ENCODE measurements at places on chromosomes 6 and 20. TPM values are rescaled to one million over a fixed set of nuclear protein-coding genes. Genes with fewer than 3 reads are reported as not detected.
A peak's percentile ranks its signal among the peaks of the same experiment; 100 is the strongest.

The CAP2 gene
- polyA plus RNA-seq = not detected

The EYA2 gene
- polyA plus RNA-seq = not detected

The HFE gene
- polyA plus RNA-seq = 1.3 TPM

The KIZ gene
- polyA plus RNA-seq = 7.7 TPM

GRCh38 chr20:25259358-25259757, 11.5 kb downstream of the PYGB start:
- DNase-seq = no peak
- no peak overlapping the region for H3K27ac ChIP-seq
- H3K4me3 ChIP-seq = no peak overlapping the region
- H3K27me3 ChIP-seq = no peaks in the 10 kb centered on the region
- H3K4me1 ChIP-seq = peaks cover 4% of the 10 kb centered on the region
- peaks cover 2% of the 10 kb centered on the region for H3K36me3 ChIP-seq

DNA sequence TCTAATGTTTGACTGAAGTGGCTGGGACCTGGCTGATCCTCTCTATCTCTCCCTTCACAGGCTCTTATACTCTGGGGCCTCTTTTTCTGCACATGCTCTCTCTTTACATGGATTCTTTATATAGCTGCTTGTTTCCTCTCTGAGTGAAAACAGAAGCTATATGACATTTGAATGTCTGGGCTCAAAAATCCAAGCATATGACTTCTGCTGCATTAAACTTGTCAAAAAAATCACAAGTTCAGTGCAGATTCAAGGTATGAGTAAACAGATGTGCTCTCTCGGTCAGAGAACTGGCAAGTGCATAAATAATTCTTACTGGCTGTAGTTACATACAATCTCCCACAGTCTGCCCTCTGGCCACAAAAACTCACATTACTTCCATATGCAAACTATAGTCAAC, 96.6 kb downstream of the LCA5 start:
- no peak overlapping the region for H3K27ac ChIP-seq
- no peaks in the 10 kb centered on the region for H3K4me1 ChIP-seq
- no peak overlapping the region for H3K4me3 ChIP-seq
- no peaks in the 10 kb centered on the region for H3K36me3 ChIP-seq
- H3K27me3 ChIP-seq = no peaks in the 10 kb centered on the region

DNA sequence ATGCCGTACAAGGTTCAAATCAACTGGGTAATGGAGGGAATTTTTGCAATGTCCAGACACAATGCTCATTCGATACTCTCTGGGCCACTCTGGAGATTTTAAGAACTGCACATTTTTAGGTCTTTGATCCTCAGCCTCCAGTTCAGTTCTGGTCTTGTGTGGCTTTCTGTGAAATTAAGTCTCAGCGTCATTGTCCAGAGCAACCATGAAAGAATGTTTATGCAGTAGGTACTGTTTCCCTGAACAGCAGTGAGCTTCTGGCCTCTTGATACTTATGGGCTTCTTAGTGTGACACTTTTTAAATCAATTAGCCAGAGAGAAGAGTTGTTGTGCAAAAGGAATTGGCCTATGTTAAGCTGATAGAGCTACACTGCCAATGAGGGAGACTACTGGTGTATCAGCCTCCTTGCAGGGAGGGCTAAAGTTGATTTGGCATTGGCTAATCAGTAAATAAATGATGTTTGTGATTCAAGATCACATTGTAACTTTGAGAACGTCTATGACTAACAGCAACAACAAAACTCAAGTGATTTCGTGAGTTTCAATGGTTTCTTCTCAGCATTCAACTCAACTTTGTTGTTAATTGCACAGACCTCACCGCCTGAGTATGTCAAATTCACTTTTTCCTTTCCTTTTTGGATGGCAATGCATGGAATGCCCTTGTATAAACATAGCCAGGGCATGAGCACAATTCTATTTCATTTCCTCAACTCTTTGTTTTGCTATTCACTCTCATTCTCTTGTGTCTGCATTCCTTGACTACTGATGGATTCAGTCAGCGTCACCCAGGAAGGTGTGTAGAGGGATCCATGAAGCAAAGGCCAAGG, 85.1 kb downstream of the GJA1 start:
- no peak overlapping the region for H3K4me3 ChIP-seq
- H3K36me3 ChIP-seq = no peaks in the 10 kb centered on the region
- no peaks in the 10 kb centered on the region for H3K27me3 ChIP-seq
- no peak overlapping the region for H3K27ac ChIP-seq

GRCh38 chr20:51156041-51156982, 133.4 kb upstream of the KCNG1 start:
- H3K27me3 ChIP-seq = peaks cover 5% of the 10 kb centered on the region
- no peaks in the 10 kb centered on the region for H3K36me3 ChIP-seq
- H3K27ac ChIP-seq = no peak overlapping the region
- no peaks in the 10 kb centered on the region for H3K4me1 ChIP-seq
- no peak for DNase-seq
- no peak overlapping the region for H3K4me3 ChIP-seq

DNA sequence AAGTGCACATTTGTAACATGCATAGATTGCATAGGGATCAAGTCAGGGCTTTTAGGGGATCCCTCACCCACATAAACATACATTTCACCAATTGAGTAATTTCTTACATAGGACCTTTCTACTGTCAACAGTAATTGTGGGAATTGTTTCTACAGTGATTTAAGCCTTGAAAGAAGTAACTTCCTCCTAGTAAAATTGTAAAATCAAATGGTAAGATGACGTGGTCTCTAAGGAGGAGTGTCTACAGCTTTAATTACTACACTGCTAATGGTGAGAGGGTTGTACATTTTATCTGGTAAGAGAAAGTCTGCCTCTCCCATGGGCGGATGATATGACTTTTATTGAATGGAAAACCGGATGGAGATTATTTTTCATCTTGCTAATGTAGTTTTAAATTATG, 98.0 kb downstream of the RPP40 start:
- peak overlapping the region; percentile 32 for H3K4me3 ChIP-seq
- peaks cover 58% of the 10 kb centered on the region for H3K4me1 ChIP-seq
- no peak for DNase-seq
- H3K27ac ChIP-seq = peak overlapping the region; percentile 82
- peaks cover 6% of the 10 kb centered on the region for H3K36me3 ChIP-seq
- no peaks in the 10 kb centered on the region for H3K27me3 ChIP-seq

- no peaks in the 10 kb centered on the region for H3K27me3 ChIP-seq
- no peaks in the 10 kb centered on the region for H3K36me3 ChIP-seq
- DNase-seq = no peak
- H3K4me3 ChIP-seq = no peak overlapping the region
- H3K4me1 ChIP-seq = no peaks in the 10 kb centered on the region
Observed at GRCh38 chr6:110650755-110651154, 164.5 kb downstream of the CDK19 start.

- H3K27me3 ChIP-seq = no peaks in the 10 kb centered on the region
- no peak overlapping the region for H3K27ac ChIP-seq
- no peaks in the 10 kb centered on the region for H3K36me3 ChIP-seq
- H3K4me1 ChIP-seq = no peaks in the 10 kb centered on the region
- H3K4me3 ChIP-seq = no peak overlapping the region
- DNase-seq = no peak
Observed at GRCh38 chr6:126367849-126368248, 27.9 kb downstream of the CENPW start.

- H3K36me3 ChIP-seq = no peaks in the 10 kb centered on the region
- no peaks in the 10 kb centered on the region for H3K27me3 ChIP-seq
- H3K4me3 ChIP-seq = peak overlapping the region; percentile 4
- no peak overlapping the region for H3K27ac ChIP-seq
Observed at GRCh38 chr6:14089224-14089623, 28.3 kb upstream of the CD83 start.

DNA sequence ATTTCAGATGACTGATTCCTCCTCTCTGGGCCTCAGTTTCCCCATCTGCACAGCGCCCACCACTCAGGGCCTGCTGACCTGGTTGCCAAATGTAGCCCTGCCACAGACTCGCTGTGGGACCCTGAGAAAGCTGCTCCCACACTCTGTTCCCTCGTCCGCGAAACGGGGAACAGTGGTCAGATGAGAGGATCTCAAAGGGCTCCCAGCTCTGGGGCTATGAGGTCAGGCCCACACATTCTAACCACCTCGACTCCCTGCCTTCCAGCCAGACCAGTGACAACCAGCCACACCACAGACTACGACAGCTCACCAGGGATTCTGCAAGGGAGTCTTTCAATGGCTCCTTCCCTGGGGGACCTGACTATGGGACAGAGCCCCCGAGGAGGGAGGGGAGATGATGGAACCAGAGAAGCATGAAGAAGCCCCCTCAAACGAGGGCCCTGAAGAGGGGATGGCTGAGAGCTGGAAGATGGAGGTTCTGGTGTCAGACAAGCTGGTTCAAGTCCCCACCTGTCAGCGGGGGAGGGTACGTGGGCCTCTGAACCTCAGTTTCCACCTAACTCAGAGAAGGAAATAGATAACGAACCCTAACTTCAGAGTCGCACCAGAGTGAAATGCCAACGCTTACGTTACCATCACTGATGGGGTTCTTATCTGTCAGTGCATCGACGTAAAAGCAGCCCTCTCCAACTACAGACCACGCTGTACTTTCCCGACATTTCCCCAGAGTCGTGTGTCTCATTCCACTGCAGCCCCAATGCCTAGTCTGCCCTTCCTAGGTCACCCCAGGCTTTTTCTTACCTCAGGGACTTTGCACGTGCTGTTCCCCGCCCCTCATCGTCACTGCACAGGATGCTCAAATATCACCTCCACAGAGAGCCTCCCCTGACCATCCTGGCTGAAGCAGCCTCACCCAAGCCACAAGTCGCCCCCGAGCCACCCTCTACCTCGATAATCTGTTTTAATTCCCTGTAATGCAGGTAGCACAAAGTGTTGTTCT, 60.5 kb downstream of the PREX1 start:
- H3K4me1 ChIP-seq = peaks cover 32% of the 10 kb centered on the region
- H3K36me3 ChIP-seq = peaks cover 12% of the 10 kb centered on the region
- H3K27me3 ChIP-seq = no peaks in the 10 kb centered on the region
- H3K4me3 ChIP-seq = no peak overlapping the region
- no peak for DNase-seq
- H3K27ac ChIP-seq = no peak overlapping the region

- no peak overlapping the region for H3K27ac ChIP-seq
- H3K27me3 ChIP-seq = no peaks in the 10 kb centered on the region
- H3K4me3 ChIP-seq = no peak overlapping the region
- H3K4me1 ChIP-seq = peaks cover 5% of the 10 kb centered on the region
- H3K36me3 ChIP-seq = no peaks in the 10 kb centered on the region
Observed at GRCh38 chr6:3919130-3919628, 70.0 kb downstream of the FAM50B start.

GRCh38 chr6:49541210-49541724, 9.2 kb upstream of the C6orf141 start:
- H3K36me3 ChIP-seq = no peaks in the 10 kb centered on the region
- H3K27ac ChIP-seq = no peak overlapping the region
- no peaks in the 10 kb centered on the region for H3K27me3 ChIP-seq
- DNase-seq = no peak
- H3K4me3 ChIP-seq = no peak overlapping the region

DNA sequence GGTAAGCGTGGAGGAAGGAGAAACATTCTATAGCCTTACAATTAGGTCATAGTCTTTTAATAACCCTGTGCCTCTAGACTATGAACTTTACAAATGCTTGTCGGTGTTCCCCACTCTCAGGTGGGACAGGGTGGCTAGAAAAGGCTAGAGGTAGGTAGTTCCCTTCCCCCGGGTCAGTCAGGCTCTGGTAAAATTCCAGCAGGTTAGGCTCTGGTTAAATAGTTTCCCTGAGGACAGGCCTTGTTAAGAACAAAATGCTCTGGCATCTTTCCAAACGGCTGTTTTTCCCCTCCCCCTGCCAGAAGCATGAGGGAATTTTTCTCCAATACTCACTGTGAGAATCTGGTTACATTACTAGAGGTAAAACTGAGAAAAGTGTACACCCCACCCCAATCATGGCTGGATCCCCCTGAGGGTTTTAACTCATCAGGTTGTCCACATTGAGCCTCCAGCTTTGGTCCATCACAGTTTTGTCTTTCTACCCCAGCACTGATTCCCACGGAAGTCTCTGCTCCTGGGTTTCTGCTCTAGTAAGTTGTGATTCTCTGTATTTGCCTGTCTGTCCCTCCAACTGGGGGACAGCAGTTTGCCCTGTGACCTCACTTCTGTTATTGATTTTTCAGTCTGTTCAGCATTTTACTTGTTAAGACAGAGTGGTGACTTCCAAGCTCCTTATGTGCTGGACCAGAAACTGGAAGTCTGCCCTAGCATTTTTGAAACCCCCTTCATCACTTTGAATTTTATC, 84.7 kb upstream of the ADGRF1 start:
- H3K27ac ChIP-seq = no peak overlapping the region
- H3K27me3 ChIP-seq = no peaks in the 10 kb centered on the region
- no peak overlapping the region for H3K4me3 ChIP-seq
- no peaks in the 10 kb centered on the region for H3K36me3 ChIP-seq
- H3K4me1 ChIP-seq = no peaks in the 10 kb centered on the region

DNA sequence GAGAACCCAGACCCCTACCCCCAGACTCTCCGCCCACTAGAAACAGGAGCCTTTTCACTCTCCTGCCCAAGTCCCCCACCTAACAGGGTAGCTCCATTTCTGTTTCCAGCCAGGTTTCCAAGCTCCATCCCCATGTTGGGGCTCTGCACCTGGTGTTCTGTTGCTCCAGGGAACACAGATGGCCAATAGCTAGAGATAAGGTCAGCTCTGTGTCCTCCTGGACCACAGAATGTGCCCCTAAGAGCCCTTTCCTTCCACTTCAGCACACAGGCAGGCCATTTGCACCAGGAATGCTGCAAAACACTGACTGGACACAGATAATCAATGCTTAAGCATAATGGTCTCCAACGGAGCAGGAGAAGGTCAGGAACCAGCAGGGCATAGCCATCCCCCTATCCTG, 159.4 kb downstream of the QRSL1 start:
- no peak overlapping the region for H3K4me3 ChIP-seq
- no peaks in the 10 kb centered on the region for H3K27me3 ChIP-seq
- no peak for DNase-seq
- H3K36me3 ChIP-seq = no peaks in the 10 kb centered on the region
- no peak overlapping the region for H3K27ac ChIP-seq

- no peak for DNase-seq
- H3K27me3 ChIP-seq = no peaks in the 10 kb centered on the region
- H3K27ac ChIP-seq = no peak overlapping the region
- H3K36me3 ChIP-seq = no peaks in the 10 kb centered on the region
Observed at GRCh38 chr6:82711971-82712370, 348.4 kb downstream of the TPBG start.

DNA sequence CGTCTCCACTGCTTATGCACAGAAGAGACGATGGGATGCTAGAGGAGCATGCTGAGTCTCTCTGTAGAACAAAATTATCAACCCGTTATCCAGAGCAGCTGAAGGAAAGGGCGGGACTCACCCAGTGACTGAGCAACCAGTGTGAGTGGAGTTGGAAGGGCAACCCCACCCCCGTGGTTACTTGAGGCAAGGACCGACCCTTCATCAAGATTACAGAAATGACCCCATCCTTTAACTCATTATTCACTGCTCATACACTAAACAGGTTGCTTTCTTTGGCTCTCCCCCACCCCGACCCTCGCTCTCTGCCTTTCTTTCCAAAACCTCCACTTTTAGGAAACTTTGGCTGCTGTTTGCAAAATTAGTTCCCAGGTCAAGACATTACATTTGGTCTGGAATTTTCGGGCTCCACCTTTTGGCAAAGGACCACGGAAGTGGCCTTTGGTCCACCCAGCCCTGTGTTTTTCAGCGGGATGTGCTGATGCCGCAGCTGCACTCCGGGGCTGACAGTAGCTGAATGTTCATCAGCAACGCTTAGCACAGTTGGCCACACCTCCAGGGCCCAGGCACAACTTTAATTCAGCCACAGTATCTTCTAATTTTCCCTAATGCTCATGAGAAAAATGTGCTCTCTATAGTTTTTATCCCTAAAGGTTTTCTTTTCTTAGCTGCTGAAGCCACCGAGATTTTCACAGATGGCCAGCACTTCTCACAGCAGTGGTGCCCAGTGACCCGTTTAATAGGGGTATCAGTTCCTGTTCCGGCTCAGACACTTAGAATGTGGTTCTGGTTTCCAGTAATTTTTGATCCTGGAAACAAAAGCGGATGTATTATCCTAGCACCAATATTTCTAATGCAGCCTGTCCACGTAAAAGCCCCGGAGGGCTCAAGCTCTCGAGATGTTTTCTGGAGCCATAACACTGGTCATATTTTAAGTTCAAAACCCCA, 103.6 kb upstream of the NXT1 start:
- no peak overlapping the region for H3K27ac ChIP-seq
- DNase-seq = peak; percentile 31
